ENCODE measurements at places on chromosomes 16 and 17. TPM values are rescaled to one million over a fixed set of nuclear protein-coding genes. Genes with fewer than 3 reads are reported as not detected.

The ACSM2A gene
- total RNA-seq: not detected

The PHOSPHO1 gene
- total RNA-seq: 1.1 TPM

The TBC1D3K gene
- not detected for total RNA-seq

The CFAP97D1 gene
- 0.07 TPM for total RNA-seq

The STH gene
- not detected for total RNA-seq

The PPY gene
- not detected for total RNA-seq

The FOXF1 gene
- total RNA-seq: 0.03 TPM

The ODAD4 gene
- total RNA-seq: 1.6 TPM

The EIF4A3 gene
- 203 TPM for total RNA-seq

The G6PC1 gene
- not detected for total RNA-seq

The ABCC11 gene
- total RNA-seq: 0.21 TPM

The MYO15A gene
- total RNA-seq: 0.26 TPM

The CCDC154 gene
- 0.32 TPM for total RNA-seq

The OR3A2 gene
- not detected for total RNA-seq

The ACE gene
- total RNA-seq: 3.4 TPM

The HSF4 gene
- total RNA-seq: 17.0 TPM

The DUXB gene
- 0.08 TPM for total RNA-seq

The SOX15 gene
- 0.27 TPM for total RNA-seq

The TBC1D3G gene
- not detected for total RNA-seq

The ABCA5 gene
- total RNA-seq: 2.5 TPM

The FOXO3B gene
- 1.8 TPM for total RNA-seq

The NPB gene
- total RNA-seq: 0.57 TPM

The PMP22 gene
- 189 TPM for total RNA-seq

The CRISPLD2 gene
- total RNA-seq: 4.3 TPM

The SMTNL2 gene
- 0.28 TPM for total RNA-seq

The WIPF2 gene
- 26.2 TPM for total RNA-seq

The CMTM4 gene
- total RNA-seq: 23.2 TPM

The ZMYND15 gene
- total RNA-seq: 0.35 TPM

The SNAI3 gene
- 0.18 TPM for total RNA-seq

The TMEM208 gene
- total RNA-seq: 78.1 TPM

The AOC2 gene
- total RNA-seq: 2.3 TPM

The DPEP3 gene
- total RNA-seq: not detected

The PDILT gene
- total RNA-seq: not detected

The DNAH2 gene
- 0.06 TPM for total RNA-seq

The TAC4 gene
- not detected for total RNA-seq

The GLIS2 gene
- total RNA-seq: 24.1 TPM

The GPR142 gene
- total RNA-seq: not detected

The PDE6G gene
- 3.6 TPM for total RNA-seq

The MEIOB gene
- total RNA-seq: 1.0 TPM

The DOC2B gene
- total RNA-seq: 2.5 TPM

The CCT6B gene
- total RNA-seq: 2.1 TPM

The ZNF830 gene
- 14.7 TPM for total RNA-seq

The OR3A3 gene
- total RNA-seq: not detected

The CENPX gene
- total RNA-seq: 162 TPM

The SPATA22 gene
- not detected for total RNA-seq

The LPO gene
- total RNA-seq: 0.06 TPM

All from A549 treated with dexamethasone at 1 μM for 4 hours (cell line).